ENCODE measurements at places on chromosomes 6 and 20. TPM values are rescaled to one million over a fixed set of nuclear protein-coding genes. Genes with fewer than 3 reads are reported as not detected.

- DNase-seq = no peak
Observed at GRCh38 chr6:125432963-125433362, 131.2 kb upstream of the HDDC2 start.

Gene LTA
- polyA plus RNA-seq = not detected

- no peak for DNase-seq
Observed at GRCh38 chr6:36362551-36363370, 24.7 kb downstream of the ETV7 start.

GRCh38 chr6:167047554-167047953, 48.4 kb downstream of the CEP43 start:
- DNase-seq = no peak

Gene MEI4
- polyA plus RNA-seq = not detected

GRCh38 chr6:51842061-51842803, 245.2 kb downstream of the PKHD1 start:
- no peak for DNase-seq

DNA sequence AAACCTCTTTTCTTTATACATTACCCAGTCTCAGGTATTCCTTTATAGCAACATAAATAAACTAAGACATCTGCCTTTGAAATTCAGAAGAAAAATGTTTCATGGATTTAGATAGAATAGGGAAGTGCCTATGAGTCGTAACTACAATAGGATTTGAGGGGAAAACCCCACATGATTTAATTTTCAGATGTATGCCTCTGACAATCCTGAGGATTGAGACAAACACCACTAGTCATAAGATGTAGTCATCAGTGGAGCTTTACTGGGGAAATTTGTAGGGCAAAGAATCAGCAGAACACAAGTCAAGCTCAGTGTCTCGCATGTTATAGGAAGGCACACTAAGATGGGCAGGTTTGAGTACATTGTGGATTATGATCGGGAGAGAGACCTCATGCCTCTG, 566.4 kb downstream of the BMP2 start:
- no peak for DNase-seq

DNA sequence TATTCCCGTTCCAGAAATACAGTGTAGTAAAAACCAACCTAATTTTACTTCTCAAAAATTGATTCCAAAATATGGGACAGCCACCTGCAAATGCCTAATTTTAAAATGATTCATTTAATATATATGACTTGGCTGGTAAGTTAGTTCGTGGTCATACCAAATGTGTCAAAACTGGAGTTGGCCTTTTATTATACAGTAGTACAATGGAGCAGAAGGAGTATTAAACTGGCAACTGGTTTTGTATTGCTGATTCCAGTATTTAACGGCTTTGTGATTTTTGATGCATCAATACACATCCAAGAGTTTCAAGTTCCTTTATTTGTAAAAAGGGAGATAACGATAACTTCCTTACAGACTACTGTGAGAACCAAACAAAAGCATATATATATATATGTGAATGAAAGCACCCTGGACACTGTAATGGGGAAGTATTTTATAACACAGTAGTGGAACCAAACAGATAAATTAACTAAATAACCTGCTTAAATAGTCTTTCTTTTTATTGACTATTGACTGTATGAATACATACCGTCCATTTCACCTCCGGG, 24.8 kb downstream of the SAMHD1 start:
- no peak for DNase-seq

GRCh38 chr6:134607411-134607810, 289.5 kb upstream of the SGK1 start:
- no peak for DNase-seq

DNA sequence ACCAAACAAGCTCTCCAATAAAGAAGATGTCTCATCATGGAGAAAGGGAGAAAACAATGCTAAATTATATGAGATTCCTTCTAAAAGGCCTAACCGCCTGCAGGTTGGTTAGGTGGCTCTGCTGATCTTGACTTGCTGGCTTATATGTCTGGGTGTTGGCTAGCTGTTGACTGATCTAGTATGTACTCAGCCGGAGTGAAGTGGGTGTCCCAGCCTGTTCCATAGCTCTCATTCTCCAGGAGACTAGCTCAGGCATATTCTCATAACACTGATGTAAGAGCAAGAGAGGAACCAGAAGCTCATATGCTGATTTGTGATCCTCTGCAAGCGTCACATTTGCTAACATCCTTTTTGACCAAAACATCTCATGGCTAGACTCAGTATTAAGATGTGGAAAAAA, 473.0 kb downstream of the BMP2 start:
- no peak for DNase-seq

Gene VNN1
- polyA plus RNA-seq = 0.07 TPM

Gene FAM83C
- polyA plus RNA-seq = 0.02 TPM

Gene COX4I2
- polyA plus RNA-seq = not detected

Gene BPHL
- 14.7 TPM for polyA plus RNA-seq

Gene NRSN1
- not detected for polyA plus RNA-seq

Measured in IMR-90 (cell line).